ENCODE measurements at places on chromosomes 7 and 10.

DNA sequence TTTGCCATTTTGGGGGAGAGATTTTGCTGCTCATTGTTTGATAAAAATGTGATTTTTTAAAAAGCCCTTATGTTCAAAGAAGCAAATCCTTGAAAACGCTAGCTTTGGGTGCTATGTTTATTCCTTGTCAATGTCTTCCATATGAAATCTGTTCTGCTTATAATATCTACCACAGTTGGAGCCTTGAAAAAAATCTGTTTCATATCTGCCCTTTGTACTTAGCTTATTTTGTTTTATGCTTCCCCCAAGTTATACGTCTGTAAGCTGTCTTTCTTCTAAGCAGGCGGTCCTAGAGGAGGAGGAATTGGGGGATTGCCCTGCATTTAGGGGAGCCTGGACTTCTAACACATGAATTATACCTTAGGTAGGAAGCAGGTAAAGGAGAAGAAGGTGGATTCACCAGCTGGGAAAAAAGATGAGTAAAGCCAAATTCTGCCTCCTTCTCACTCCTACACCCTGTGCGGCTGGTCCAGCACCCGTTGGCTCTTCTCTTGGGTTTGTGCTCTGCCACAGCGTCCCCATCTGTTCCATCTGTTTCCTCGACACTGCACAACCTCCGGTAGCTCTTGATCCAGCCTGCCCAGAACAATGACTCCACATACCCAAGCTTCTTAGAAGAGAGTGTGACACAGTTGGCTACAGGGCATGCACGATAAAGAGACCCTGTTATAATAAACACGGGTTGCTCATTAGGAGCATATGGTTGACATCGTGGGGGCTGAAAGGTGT lies 31.9 kb upstream of the NEUROD6 start:
- DNase-seq: no peak

DNA sequence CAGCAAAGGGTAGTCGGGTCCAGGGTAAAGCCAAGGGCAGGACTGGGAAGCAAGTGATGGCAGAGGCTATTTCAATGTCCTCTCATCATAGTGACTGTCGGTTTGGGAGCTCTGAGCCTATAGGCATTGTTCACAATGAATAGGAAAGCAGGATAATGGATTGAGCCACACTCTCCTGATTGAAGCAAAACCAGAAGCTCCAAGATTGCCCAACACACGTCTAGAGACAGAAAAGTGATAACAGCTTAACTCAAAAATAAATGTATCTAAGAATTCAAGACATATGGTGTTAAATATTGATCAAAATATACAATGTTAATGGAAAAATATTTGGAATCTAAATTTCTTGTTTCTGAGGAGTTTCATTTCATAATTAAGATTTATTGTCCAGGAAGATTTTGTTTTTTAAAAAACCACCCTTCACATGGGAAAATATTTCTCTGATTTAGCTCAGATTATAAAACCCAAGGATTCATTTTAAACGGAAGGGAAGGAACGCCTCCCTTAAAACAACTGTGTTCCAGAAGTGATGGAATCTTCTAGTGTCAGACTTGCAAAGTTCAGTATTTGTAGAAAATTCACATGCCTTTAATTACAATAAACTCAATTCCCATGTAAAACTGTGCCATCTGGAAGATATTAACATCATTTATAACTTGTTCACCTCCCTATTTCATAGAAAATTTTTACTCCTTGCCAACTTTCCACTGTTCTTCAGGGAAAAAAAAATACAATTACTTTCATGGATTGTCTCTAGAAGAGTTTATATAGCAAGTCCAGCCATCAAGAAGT lies 54.5 kb downstream of the NRP1 start:
- DNase-seq: peak; percentile 59

GRCh38 chr10:68067508-68067907 lies 7.6 kb downstream of the HERC4 start:
- DNase-seq: no peak

GRCh38 chr7:82017334-82017943 lies 247.6 kb upstream of the HGF start:
- peak; percentile 18 for DNase-seq

DNA sequence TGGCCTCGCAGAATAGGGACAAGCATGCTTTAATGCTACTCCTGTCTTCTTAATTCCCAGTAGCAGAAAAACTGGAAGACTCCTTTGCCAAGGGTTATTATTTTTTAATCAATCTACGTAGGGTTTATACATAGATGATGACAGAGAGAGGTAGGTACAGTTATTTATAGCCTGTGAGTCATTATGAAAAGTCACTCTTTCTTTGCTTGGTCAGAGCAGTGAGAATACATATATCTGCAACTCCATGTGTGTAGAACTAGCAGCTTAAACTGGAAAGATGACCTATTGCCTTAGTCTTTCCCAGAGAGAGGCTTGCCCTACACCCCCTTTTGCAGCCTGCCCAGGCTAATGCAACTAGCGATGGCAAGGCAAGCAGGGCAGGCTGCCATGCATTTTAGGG lies 1050.6 kb downstream of the NRG3 start:
- no peak for DNase-seq

- no peak for DNase-seq
These were observed 312.6 kb downstream of the PTPRN2 start for GRCh38 chr7:158274996-158275395.

- no peak for DNase-seq
These were observed 151.6 kb upstream of the CACNA2D1 start for GRCh38 chr7:82595176-82595575.

Data from muscle of arm (tissue), 14 donors.